Breast epithelium (tissue), 4 donors: ENCODE measurements at places on chromosomes 5 and 9. TPM values are rescaled to one million over a fixed set of nuclear protein-coding genes. Genes with fewer than 3 reads are reported as not detected.

The SEMA4D gene
- total RNA-seq, result 9.9 TPM

The SLC31A2 gene
- total RNA-seq, result 54.3 TPM

The KCNV2 gene
- total RNA-seq, result not detected

The SPATA6L gene
- 14.4 TPM for total RNA-seq

The DND1 gene
- total RNA-seq, result 0.88 TPM

The ORM2 gene
- 2.9 TPM for total RNA-seq

The COL5A1 gene
- total RNA-seq, result 15.4 TPM

DNA sequence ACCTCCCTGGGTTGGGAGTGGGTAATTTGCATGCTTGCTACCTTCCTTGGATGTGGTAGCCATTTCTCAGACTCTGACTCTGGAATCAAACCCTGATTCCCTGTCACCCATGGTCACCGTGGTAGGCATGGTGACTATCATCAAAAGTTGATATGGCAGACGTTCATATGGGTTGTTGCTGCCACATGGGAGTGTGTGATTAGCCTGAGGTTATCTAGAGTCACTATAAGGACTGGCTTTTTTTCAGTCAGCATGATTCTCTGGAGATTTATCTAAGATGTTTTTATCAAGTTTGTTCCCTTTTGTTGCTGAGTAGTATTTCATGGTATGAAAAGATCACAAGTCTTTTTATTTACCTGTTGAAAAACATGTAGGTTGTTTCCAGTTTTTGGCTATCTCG is 7.0 kb downstream of the RCL1 start:
- DNase-seq, result no peak
- H3K36me3 ChIP-seq, result no peaks in the 10 kb centered on the region
- no peak overlapping the region for H3K27ac ChIP-seq
- no peak overlapping the region for H3K4me3 ChIP-seq

DNA sequence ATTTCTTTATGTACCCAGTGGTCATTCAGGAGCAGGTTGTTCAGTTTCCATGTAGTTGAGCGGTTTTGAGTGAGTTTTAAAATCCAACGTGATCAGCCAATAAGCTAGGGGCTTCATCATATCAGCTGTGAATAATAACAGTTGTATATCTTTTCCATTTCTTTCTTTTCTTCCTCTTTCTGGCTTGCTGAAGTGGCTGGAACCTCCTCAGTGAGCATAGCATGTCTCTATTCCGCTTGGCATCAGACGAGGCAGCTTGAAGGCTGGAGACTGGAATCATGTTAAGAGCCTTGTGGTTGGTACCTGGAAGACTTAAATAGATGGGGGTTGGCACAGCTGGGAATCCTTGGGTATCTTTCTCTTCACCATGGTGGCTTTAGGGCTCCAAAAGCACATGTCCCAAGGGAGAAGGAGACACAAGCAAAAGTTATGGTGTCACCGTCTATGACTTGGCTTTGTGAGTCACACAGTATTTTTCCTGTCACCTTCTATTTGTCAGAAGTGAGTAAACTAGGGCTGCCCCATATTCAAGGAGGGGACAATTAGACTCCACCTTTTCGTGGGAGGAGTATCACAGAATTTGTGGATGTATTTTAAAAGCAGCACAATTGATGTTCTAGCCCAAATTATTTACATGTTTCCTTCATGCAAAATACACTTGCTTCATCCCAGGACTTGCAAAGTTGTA is 38.0 kb upstream of the RETREG1 start:
- no peaks in the 10 kb centered on the region for H3K36me3 ChIP-seq
- H3K4me3 ChIP-seq, result no peak overlapping the region
- H3K4me1 ChIP-seq, result no peaks in the 10 kb centered on the region
- no peaks in the 10 kb centered on the region for H3K27me3 ChIP-seq
- DNase-seq, result no peak

GRCh38 chr9:126496181-126496576 is 117.5 kb upstream of the LMX1B start:
- no peak overlapping the region for H3K4me3 ChIP-seq
- no peak overlapping the region for H3K27ac ChIP-seq
- no peak for DNase-seq
- peaks cover 9% of the 10 kb centered on the region for H3K4me1 ChIP-seq
- no peaks in the 10 kb centered on the region for H3K27me3 ChIP-seq
- no peaks in the 10 kb centered on the region for H3K36me3 ChIP-seq

GRCh38 chr5:57276353-57276752 is 102.5 kb downstream of the GPBP1 start:
- no peaks in the 10 kb centered on the region for H3K36me3 ChIP-seq
- H3K4me3 ChIP-seq, result no peak overlapping the region
- H3K4me1 ChIP-seq, result no peaks in the 10 kb centered on the region
- H3K27me3 ChIP-seq, result no peaks in the 10 kb centered on the region
- H3K27ac ChIP-seq, result no peak overlapping the region
- DNase-seq, result no peak

DNA sequence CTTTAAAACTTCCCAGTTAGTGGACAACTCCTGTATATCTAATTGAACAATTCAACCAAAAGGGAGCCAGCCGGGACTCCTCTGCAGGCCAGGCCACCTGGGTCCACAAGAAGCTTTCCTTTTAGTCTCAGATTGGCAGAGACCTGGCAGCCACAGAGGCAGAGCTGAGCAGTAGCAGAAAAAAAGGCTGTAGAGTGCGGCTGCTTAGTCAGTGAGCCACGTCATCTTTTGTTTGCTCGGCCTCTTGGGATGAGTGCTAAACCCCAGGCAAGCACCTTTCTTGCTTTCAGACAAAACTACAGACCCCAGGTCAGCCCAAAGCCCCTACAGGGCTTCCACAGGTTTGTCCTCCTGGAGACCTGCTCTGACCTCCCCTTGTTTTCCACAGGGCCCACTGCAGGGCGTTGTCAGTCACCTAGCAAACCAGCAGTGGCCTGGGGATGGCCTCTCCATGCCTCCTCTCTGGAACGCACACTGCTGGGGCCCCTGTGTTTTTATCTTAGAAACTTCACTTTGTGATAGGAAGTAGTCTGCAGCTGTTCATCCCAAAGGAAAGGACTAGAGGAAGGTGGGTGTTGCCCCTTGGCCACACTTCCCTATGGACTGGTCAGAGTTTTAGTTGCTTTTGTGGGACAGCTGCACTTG is 49.9 kb downstream of the SHB start:
- H3K27ac ChIP-seq, result peak overlapping the region; percentile 34
- H3K4me3 ChIP-seq, result no peak overlapping the region
- no peak for DNase-seq
- no peaks in the 10 kb centered on the region for H3K36me3 ChIP-seq
- no peaks in the 10 kb centered on the region for H3K27me3 ChIP-seq
- peaks cover 32% of the 10 kb centered on the region for H3K4me1 ChIP-seq

DNA sequence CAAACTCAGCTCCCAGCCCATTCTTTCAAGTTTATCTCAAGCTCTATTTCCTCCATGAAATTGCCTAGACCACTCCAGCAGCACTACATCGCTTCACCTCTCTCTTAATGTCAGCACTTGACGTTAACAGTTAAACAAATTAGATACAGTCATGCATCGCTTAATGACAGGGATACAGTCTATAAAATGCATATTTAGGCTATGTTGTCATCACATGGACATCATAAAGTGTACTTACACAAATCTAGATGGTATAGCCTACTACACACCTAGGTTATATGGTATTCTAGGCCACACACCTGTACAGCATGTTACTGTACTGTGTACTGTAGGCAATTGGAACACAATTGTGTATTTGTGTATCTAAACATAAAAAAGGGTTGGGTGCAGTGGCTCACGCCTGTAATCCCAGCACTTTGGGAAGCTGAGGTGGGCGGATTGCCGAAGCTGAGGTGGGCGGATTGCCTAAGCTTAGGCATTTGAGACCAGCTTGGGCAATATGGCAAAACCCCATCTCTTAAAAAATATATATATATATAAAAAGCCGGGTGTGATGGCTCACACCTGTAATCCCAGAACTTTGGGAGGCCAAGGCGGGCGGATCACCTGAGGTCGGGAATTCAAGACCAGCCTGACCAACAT is 13.4 kb upstream of the PCSK5 start:
- H3K27ac ChIP-seq, result no peak overlapping the region
- H3K4me3 ChIP-seq, result no peak overlapping the region
- DNase-seq, result no peak
- H3K36me3 ChIP-seq, result no peaks in the 10 kb centered on the region
- H3K4me1 ChIP-seq, result no peaks in the 10 kb centered on the region

DNA sequence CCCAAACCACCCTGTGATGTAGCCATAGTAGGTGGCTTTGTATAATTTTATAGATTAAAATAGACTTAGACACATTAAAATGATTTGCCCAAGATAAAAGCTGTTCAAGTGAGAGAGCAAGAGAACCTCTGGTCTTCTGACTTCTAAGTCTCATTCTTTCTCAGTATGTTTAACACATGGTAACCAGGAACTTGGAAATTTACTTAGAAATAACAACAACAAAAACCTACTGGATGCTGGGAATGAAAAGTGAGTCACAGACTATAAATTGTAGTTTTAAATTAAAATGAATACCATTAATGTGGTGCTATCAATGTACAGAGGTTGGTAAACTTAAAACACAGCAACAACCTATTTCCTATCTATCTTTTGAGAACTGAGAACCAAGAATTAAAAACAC is 30.4 kb downstream of the HMGCR start:
- no peaks in the 10 kb centered on the region for H3K4me1 ChIP-seq
- H3K27me3 ChIP-seq, result no peaks in the 10 kb centered on the region

DNA sequence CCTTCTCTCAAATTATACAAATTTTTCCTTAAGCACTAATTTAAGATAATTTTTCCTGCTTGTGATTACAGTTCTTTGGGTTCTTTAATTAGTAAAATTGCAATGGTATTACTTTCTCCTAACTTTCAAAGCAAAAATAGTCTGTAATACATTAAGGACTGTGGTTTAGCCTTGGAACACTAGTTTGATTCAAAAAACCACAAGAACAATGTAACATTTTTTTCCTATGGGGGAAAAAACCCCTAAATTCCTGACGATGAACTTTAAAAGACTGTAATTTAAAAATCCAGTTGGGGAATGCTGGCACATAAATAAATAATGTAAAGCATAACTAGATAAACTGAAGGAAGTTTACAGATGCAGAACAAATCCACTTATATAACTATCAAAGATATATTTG is 65.3 kb downstream of the CDC14B start:
- no peaks in the 10 kb centered on the region for H3K27me3 ChIP-seq
- H3K4me1 ChIP-seq, result no peaks in the 10 kb centered on the region
- DNase-seq, result no peak
- no peak overlapping the region for H3K4me3 ChIP-seq
- peaks cover 7% of the 10 kb centered on the region for H3K36me3 ChIP-seq

DNA sequence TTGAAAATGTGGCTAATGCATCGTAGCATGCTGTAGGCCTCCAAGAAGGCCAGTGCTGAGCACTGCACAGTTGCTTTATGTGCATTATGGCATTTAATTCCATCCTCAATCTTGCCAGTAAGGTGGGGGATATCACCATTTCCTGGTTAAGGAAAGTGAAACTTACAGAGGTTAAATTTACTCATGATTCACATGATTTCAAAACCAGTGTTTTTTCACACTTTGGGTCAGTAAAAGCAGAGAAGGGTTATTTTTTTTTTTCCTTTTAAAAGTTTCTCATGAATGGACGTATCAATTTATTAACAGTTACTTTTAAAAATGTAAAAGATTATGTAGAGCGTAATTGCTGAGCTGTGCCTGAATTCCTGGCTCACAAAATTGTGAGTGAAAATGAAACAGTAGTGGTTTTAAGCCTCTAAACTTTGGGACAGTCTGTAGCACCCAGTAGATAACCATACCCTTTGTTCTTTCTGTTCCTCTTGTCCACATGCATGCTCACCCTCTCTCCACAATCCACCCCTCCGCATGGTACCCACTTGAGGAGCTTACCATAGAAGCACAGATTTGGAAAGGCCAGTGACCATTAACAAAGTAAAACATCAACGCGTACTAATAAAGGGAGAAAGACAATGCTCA is 21.2 kb downstream of the MAST4 start:
- H3K27ac ChIP-seq, result no peak overlapping the region
- no peak for DNase-seq
- H3K36me3 ChIP-seq, result no peaks in the 10 kb centered on the region
- H3K27me3 ChIP-seq, result no peaks in the 10 kb centered on the region
- H3K4me3 ChIP-seq, result no peak overlapping the region

DNA sequence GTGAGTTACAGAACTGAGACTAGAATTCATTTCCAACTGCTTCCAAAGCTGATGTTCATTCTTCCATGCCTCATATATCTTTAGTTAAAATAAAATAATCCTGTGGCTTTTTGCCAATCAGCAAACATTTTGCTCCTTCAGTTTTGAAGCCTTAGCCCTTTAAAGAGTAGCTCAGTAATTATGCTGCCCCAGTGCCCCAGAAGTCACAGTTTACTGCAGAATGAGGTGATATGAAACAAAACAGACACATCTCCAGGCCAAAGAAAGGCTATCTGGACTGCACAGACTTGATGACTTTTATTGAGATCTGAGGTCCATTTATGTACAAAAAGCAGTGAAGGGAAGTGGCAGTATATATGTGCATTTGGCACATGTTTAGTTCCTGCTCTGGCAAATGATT is 285.8 kb upstream of the ZNF462 start:
- H3K4me1 ChIP-seq, result no peaks in the 10 kb centered on the region
- no peak overlapping the region for H3K4me3 ChIP-seq
- H3K27me3 ChIP-seq, result no peaks in the 10 kb centered on the region
- no peak for DNase-seq
